Lung microvascular endothelial cell (primary cell): ENCODE measurements at places on chromosomes 3 and 15.

DNA sequence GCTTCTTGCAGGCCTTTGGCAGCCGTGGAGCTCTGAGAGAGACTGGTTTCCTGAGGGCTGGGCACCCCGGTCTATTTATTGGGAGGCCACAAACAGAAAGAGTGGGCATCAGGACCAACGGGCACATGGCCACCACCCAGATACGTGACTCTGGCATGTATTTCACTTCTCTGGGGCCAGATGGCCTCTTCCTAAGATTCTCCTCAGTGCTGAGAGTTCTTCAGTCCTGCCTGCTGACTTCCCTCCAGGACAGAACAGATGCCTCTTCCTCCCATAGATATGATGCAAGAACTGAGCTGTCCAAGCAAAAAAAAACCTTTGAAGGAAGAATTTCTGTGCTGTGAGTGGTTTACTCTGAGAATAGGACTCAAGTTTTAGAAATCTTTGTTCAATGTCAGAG lies 107.7 kb downstream of the IGF2BP2 start:
- no peak for DNase-seq

DNA sequence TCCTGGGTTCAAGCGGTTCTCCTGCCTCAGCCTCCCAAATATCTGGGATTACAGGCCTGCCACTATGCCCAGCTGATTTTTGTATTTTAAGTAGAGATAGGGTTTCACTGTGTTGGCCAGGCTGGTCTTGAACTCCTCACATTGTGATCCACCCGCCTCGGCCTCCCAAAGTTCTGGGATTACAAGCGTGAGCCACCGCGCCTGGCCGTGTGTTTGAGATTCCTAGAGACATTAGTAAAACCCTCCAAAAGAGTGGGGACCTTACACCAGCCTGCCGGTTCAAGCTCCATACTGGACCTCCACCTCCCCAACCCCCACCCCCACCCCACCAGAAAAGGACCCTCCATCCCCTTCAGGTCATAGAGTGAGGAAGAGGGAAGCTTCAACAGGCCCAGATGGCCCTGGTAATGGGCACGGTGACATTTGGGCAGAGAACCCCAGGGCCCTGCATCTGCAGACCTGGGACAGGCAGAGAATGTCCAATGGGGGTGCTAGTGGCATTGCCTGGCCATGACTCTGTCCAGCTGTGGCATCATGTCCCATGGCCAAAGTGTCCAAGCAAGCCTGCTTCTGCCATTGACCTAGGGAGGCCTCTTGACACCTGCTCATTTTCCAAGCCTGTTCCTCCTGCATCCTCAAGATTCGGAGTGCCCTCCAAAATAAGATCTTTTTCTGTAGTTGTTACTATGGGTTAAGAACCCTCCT lies 108.9 kb upstream of the KLF13 start:
- DNase-seq = no peak

- DNase-seq = no peak
These were observed 62.2 kb upstream of the ZNF280D start for GRCh38 chr15:56795502-56795901.

DNA sequence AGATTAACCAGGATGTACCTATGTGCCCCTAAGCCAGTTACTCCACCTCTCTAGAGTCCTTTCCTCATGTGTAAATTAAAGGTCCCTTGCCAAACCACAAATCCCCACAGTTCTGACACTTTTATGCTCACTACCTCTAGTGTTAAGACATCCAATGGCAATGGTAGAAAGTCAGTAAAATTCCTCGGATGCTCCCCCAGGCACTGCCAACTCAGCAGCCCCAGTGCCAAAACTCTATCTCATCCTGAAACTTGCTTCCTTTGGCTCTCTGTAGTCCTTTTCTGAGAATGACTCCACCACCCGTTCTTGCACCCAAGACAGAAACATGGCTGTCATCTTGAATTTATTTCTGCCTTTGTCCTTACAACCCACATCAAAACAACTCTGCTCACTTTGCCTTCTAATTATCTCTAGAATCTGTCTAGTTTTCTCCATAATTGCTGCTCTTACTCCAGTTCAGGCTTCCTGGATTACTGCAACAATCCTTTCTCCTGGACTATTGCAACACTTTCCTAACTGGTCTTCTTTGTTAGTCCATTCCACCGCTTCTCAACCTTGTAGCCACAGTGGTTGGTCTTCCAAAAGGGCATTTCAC lies 41.6 kb downstream of the MB21D2 start:
- DNase-seq = no peak

- DNase-seq = no peak
These were observed 125.8 kb upstream of the NPHP3 start for GRCh38 chr3:132847849-132848625.

DNA sequence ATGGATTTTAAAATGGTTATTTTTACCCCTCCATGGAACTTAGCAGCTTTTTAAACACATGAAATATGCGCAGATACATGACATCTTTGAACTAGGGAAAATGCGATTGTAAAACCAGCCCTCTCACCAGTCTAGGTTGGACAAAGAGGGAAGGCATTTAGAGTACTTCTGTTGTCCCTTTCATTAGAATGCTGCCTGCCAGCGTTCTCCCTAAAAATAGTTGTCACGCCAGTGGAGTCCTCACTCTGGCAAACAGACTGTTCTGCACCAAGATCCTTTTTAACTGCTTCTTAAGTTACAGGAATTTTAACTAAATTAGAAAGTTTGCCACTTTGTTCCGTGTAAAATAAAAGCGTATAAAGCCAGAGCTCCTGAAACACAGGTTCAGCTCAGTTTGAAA lies 295.3 kb downstream of the VPS13C start:
- no peak for DNase-seq

GRCh38 chr3:67765575-67765974 lies 111.2 kb upstream of the SUCLG2 start:
- no peak for DNase-seq

- peak; percentile 79 for DNase-seq
These were observed 21.3 kb downstream of the DUT start for GRCh38 chr15:48352474-48353072.

GRCh38 chr3:197362081-197362480 lies 63.7 kb upstream of the DLG1 start:
- DNase-seq = peak; percentile 46

DNA sequence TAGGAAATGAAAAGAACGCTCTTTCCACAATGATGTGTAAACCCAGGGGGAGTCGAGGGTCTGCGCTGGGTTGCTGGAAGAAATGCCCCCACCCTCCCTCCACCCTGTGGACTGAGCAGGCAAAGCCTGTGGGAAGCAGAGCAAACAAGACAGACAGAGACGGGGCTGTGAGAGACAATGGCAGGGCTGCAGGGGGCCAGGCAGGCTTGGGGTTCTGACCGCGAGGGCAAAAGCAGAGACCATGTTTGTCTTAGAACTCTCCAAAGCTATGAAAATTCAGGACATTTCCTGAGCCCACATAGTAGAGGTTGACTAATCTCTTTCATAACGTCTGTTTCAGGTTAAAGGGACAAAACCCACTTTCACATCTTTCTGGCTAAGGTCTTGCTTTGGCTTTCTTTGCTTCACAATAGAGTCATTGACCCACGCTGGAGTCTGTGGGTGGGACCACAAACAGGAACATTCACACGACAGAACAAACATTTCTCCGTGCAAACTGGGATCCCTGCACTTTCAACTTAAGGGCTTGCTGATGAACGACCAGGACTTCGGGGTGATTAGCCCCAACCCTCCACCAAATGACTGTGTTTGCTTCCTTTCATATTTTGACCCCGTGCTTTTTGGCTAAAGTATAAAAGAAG lies 156.0 kb upstream of the TPM1 start:
- peak; percentile 32 for DNase-seq

DNA sequence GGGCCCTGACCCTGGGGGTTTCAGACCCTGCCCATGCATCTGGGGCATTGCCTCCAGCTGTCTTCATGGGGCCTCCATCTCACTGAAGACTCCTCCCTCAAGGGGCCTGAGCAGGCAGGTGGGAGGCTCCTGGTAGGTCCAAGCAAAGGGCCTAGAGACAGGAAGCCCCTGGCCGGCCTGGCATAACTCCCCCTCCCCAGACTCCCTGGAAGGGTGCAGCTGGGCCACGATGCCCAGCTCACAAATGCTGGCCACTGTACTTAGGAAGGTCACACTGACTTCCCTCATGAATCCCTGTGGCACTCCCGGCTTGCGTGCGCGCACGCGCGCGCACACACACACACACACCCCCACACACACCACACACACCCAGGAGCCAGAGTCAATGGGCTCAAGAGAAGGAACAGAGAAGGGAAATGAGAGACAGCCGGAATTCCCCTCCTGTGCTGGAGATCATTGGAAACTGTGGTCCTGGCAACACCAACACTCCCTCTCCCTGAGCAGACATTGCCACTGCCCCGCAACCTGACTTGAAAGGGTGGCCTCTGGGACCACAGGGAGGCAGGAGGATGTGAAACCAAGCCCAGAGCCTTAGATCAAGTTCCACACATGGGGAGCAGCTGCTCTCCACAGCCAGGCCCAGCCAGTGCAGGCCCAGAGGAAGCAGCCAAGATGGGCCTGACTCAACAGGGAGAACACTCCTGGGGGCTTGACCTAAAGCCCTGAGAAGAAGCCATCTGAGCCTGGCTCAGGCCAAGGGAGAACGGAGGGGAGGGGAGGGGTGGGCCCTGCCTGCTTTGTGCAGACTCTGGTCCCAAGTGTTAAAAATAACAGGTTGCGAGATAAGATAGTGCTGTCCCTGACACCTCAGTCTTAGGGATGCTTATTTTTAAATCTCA lies 69.7 kb downstream of the SCN5A start:
- DNase-seq = peak; percentile 11

GRCh38 chr3:129204473-129204872 lies 20.8 kb upstream of the CNBP start:
- DNase-seq = no peak

GRCh38 chr3:36164400-36164799 lies 215.9 kb upstream of the STAC start:
- DNase-seq = peak; percentile 11

GRCh38 chr3:9153904-9154619 lies 95.4 kb downstream of the SRGAP3 start:
- DNase-seq = no peak

- no peak for DNase-seq
These were observed 23.5 kb downstream of the PYDC2 start for GRCh38 chr3:191484461-191484860.

DNA sequence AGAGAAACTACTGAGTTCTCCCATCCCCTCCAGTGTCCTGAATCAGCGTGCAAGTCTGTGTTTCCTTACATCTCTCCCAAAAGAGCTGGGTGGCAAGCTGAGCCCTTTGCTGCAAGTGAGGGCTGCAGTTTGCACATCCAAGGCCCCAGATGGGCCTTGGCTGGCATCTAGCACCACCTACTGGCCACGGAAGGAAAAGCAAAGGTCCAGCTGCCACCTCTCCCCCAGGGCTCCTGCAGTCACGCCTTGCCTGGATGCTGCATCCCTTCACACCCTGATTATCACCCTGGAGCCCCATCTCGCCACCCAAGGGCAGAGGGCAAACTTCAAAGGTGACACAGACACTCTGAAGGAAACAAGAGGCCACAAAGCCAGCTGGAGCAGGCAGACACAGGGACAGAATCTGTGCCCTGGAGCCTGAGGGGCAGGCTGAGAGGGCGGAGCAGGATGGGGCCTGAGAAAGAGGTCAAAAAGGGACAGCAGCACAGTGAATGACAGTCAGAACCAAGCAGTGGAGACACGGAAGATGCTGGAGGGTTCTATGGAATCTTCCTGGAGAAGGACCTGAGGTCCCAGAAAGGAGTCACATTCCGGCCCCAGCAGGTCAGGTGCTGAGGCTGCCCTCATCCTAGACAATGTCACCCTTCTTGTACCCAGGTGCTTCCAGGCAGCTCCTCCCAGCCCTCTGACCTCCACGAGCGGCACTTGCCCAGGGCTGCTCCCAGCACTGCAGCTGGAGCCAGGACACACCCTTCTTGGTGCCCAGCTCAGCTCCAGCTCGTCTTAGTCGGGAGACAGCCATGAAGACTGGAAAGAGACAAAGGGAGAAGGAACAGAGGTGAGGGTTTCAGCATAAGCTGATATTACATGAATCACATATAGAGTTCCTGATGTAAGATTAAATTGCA lies 18.3 kb upstream of the NTRK3 start:
- peak; percentile 63 for DNase-seq

GRCh38 chr3:121989943-121990342 lies 32.1 kb downstream of the ILDR1 start:
- no peak for DNase-seq

GRCh38 chr15:40543631-40544294 lies 21.1 kb downstream of the CCDC32 start:
- DNase-seq = no peak

- DNase-seq = no peak
These were observed 6.7 kb downstream of the SPPL2A start for GRCh38 chr15:50758712-50759205.
